ENCODE measurements at places on chromosomes 16 and 17. TPM values are rescaled to one million over a fixed set of nuclear protein-coding genes. Genes with fewer than 3 reads are reported as not detected.

Gene OR1A1
- polyA plus RNA-seq: not detected

Gene SLC6A4
- polyA plus RNA-seq: not detected

Gene HOXB4
- polyA plus RNA-seq: 0.32 TPM

Gene HOXB2
- 9.2 TPM for polyA plus RNA-seq

Gene UBTF
- polyA plus RNA-seq: 53.4 TPM

Gene SLC38A8
- polyA plus RNA-seq: not detected

Gene SGCA
- polyA plus RNA-seq: 6.0 TPM

Gene KRTAP3-2
- polyA plus RNA-seq: not detected

Gene IGFBP4
- 4.6 TPM for polyA plus RNA-seq

Gene CHST5
- polyA plus RNA-seq: not detected

Gene MT1F
- polyA plus RNA-seq: 5.3 TPM

Gene INCA1
- 0.45 TPM for polyA plus RNA-seq

Gene KRT25
- not detected for polyA plus RNA-seq

All from B cell (primary cell).